ENCODE measurements at places on chromosomes 3 and 15. TPM values are rescaled to one million over a fixed set of nuclear protein-coding genes. Genes with fewer than 3 reads are reported as not detected.
A peak's percentile ranks its signal among the peaks of the same experiment; 100 is the strongest.

- no peak for DNase-seq
- no peaks in the 10 kb centered on the region for H3K36me3 ChIP-seq
- H3K4me1 ChIP-seq = no peaks in the 10 kb centered on the region
- no peaks in the 10 kb centered on the region for H3K27me3 ChIP-seq
Measured at GRCh38 chr3:15959434-15959811, 161.6 kb upstream of the ANKRD28 start.

The ZPLD1 gene
- total RNA-seq = not detected

GRCh38 chr3:140467104-140467577 is 210.7 kb upstream of the TRIM42 start:
- DNase-seq = peak; percentile 49
- H3K4me3 ChIP-seq = no peak overlapping the region
- no peak overlapping the region for H3K27ac ChIP-seq
- H3K4me1 ChIP-seq = peaks cover 2% of the 10 kb centered on the region

The GPR176 gene
- 0.14 TPM for total RNA-seq

DNA sequence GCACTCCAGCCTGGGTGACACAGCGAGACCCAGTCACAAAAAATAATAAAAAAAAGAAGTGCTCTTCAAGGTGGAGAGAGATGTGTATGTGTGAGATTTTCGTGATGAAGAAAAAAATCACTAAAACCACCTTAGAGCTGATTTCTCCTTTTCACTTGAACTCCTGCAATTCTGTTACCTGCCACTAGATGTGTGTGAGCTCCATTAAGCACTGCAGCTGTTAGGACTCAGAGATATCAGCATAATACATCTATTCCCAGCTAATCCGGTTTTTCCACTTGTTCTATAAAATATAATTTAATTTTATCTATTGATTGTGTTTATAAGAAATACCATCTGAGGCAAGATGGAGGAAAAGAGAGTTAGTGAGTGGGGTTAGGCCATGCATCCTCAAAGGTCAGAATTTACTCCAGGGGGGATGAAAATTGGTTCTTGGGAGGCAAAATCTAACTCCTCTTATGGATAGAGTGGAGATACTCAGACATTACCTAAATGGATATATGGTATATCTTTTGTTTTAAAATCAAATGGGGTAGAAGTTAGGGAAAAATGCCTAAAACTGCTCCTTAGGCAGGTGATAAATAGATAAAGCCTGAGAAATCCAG is 152.7 kb downstream of the IL20RB start:
- H3K4me3 ChIP-seq = no peak overlapping the region
- H3K36me3 ChIP-seq = no peaks in the 10 kb centered on the region
- H3K27me3 ChIP-seq = peaks cover 13% of the 10 kb centered on the region

- no peaks in the 10 kb centered on the region for H3K36me3 ChIP-seq
- H3K27ac ChIP-seq = no peak overlapping the region
- no peak for DNase-seq
Measured at GRCh38 chr3:87158823-87159222, 68.3 kb upstream of the CHMP2B start.

- no peak for DNase-seq
- H3K4me1 ChIP-seq = peaks cover 9% of the 10 kb centered on the region
- H3K36me3 ChIP-seq = no peaks in the 10 kb centered on the region
Measured at GRCh38 chr3:134372396-134373270, 1.6 kb downstream of the AMOTL2 start.

DNA sequence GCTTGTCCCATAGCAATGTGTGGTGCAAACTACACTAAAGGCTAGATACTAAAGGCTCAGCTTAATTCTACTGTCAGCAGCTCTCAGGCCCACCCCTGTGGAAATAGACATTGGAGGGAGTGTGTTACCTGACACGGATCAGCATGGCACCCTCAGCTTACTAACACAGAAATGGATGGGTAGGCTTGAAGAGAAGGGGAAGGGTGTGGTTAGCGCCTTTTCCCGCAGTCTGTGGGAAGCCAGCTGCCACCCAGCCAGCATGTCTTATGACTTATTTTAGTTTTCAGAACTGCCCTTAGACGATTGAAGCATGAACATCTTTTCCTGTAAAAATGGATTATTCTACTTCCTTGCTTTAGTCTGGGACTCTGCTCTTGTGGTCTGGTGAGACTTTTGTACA is 25.8 kb upstream of the ADPGK start:
- no peak overlapping the region for H3K27ac ChIP-seq
- no peak overlapping the region for H3K4me3 ChIP-seq
- peaks cover 4% of the 10 kb centered on the region for H3K4me1 ChIP-seq
- H3K27me3 ChIP-seq = no peaks in the 10 kb centered on the region

DNA sequence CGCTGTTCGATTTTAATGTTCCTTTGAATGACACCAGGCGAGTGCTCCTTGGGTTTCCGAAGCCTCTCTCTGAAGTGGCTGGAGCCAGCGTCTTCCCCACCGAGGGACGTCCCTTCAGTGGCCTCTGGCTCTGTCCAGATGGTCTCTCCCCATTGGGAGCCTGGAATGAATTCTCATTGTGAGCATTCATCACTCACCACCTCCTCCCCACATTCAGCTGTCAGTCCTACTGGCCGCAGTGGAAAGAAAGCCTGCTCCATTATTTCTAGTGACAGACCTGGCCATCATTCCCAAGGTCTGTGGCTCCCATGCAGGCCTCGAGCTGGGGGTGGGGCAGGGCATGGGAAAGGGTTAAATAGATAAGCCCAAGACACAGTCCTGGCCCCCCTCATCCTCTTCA is 35.2 kb downstream of the ZNF710 start:
- H3K4me1 ChIP-seq = peaks cover 88% of the 10 kb centered on the region
- no peak for DNase-seq
- H3K27me3 ChIP-seq = no peaks in the 10 kb centered on the region
- peak overlapping the region; percentile 95 for H3K27ac ChIP-seq
- H3K4me3 ChIP-seq = no peak overlapping the region

The GP9 gene
- not detected for total RNA-seq

- no peak for DNase-seq
- H3K27me3 ChIP-seq = peaks cover 11% of the 10 kb centered on the region
- H3K27ac ChIP-seq = no peak overlapping the region
- H3K36me3 ChIP-seq = no peaks in the 10 kb centered on the region
Measured at GRCh38 chr3:93961489-93961888, 12.2 kb downstream of the PROS1 start.

The EFCAB12 gene
- total RNA-seq = 0.56 TPM

The TMEM212 gene
- total RNA-seq = not detected

The TP63 gene
- 0.33 TPM for total RNA-seq

GRCh38 chr3:125602752-125603649 is 7.7 kb upstream of the OSBPL11 start:
- DNase-seq = no peak
- H3K27me3 ChIP-seq = no peaks in the 10 kb centered on the region
- no peak overlapping the region for H3K27ac ChIP-seq
- no peaks in the 10 kb centered on the region for H3K4me1 ChIP-seq
- no peak overlapping the region for H3K4me3 ChIP-seq
